Activated T-cell treated with anti-CD3 and anti-CD28 coated beads, Interleukin-2, amount 50 U/mL, for 72 hours (primary cell): ENCODE measurements at places on chromosomes 12 and 14.

DNA sequence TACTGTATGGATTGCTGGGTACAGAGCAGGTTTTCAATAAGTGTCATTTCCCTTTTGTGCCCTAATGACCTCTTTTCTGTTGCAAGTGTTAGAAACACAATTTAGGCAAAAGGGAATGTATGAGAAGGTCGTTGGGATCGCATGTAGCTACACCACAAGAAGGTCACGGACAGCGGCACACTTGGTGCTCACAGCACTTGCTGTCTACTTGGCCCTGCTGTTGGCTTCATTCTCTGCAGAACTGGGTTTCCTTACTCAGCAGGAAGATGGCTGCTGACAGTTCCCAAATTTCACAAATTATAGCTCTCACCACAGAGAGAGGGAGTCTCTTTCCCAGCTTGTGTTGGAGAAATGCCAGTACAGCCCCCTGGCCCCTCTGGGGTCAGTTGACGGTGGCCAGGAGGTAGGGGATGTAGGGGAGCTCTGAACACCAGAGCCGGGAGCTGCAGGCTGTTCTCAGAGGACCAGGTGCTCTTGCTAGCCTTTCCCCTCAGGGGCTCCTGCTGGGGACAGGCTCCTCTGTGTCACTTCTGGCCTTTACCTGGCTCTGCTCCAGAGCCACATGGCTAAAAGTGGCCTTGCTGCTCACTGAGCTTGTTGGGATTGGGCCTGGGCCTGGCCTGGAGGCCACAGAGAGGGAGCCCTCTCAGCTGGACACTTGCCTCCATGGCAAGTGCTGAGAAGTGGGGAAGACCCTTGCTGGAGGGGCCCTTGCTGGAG, 50.9 kb upstream of the BCL7A start:
- no peak for DNase-seq

DNA sequence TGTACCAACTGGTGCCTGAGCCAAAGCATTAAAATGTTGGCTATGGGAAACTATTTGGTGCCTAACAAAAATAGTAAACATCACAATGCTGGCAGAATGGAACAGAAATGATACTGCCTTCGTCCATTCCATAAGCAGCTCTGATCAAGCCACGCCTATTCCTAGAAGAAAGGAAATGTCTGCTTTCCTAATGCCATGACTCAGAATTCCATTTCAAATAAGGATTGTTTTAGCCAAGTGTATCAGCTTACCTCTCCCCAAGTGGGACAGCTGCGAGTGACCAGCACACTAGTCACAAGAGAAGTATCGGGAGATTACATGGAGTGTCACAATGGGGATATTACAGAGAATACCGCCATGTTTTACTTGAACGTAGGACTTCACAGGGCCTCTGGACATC, 38.7 kb downstream of the GLT8D2 start:
- DNase-seq = no peak

GRCh38 chr12:124098887-124099286, 125.9 kb downstream of the ZNF664 start:
- DNase-seq = no peak

- DNase-seq = no peak
Observed at GRCh38 chr14:97946641-97947040, 1149.5 kb downstream of the VRK1 start.

- no peak for DNase-seq
Observed at GRCh38 chr12:2481951-2482350, 312.8 kb upstream of the FKBP4 start.

GRCh38 chr12:90229407-90230170, 521.0 kb upstream of the ATP2B1 start:
- DNase-seq = no peak

DNA sequence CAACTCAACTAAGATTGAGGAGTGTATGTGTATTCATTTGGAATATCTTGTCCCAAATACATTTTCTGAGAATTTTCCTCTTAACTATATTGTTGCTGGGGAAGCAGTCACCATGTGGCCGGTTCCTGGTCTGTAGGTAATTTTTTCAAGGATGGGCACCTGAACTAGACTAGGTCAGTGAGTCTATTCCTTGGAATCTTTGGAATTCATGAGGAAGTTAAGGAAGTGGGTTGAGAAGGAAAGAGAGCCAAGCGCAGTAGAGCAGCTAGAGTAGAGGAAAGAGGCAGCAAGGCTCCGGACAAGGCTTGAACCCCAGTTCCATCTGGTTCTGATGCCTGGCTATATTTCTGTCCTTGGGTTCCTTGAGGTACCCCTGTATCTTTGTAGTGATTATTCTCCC, 183.7 kb downstream of the DACT1 start:
- DNase-seq = no peak

GRCh38 chr12:113198296-113198695, 12.8 kb downstream of the RITA1 start:
- DNase-seq = no peak

DNA sequence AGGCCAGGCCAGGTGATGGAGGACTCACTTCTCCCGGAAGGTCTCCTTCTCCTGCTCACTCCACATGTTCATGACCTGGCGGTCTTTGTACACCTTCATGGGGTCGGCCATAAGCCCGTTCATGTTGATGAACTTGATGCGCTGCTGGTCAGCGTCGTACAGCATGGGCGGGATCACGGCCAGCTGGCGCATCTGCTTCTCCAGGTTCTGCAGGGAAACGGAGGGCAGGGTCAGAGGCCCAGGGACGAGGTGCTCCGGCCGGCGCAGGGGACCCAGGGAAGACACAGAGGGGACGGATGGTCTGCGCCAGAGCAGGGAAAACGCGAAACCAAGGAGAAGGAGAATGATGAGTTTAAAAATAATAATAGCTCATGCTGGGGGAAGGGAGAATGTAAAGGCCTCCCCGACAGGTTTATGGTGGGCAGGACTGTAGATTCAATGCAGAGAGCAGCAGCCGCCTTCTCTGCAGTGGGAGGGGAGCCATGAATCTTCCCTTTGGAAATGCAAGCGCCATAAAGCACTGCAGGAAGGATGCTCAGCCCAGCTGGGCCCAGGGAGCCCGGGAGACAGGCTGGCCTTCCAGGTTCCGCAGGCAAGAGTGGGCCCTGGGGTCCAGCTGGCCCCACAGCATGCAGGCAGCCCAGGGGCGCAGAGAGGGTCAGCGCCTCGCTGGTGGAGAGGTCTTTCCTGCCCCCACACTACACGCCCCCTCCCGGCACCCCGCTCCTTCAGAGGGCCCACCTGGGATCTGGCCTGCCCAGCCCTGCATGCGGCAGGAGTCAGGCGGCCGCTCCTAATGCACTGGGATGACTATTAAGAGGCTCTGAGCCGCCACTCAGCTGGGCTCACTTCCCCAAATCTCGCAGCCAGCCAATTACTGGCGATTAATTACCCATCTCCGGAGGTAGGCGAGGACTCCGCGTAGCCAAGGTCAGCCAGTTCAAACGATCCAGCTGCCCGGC, 132.0 kb downstream of the RFLNA start:
- no peak for DNase-seq
